ENCODE measurements at places on chromosomes 3 and 15.

DNA sequence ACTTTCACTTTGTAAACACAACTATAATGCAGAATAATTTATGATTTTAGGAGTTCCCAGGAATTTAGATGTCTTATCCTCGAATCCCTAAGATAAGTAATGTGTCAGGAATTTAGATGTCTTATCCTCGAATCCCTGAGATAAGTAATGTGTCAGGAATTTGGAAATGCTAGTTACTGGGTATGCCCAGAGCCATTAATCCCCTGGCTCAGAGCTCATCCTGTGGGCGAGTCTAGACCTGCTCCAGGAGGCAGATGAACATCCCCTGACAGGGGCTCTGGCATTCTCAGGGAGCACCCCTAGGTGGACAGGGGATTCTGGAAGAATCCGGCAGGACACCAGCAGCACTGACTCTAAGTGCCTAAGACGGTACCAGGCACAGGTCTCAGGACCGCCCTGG lies 163.3 kb downstream of the ARRDC4 start:
- no peak for DNase-seq

- DNase-seq = no peak
Observed at GRCh38 chr3:9777694-9778021, 7.9 kb upstream of the CAMK1 start.

GRCh38 chr3:191987831-191988350 lies 526.9 kb downstream of the PYDC2 start:
- DNase-seq = no peak

- DNase-seq = no peak
Observed at GRCh38 chr3:159950156-159950898, 38.3 kb upstream of the IL12A start.

- DNase-seq = no peak
Observed at GRCh38 chr15:82805994-82806406, at the start of gene FSD2. TSS of gene FSD2 (minus strand) at chr15:82806069. CDS start at chr15:82787390, 18,679 bp downstream.

GRCh38 chr15:25795712-25796111 lies 67.4 kb downstream of the ATP10A start:
- no peak for DNase-seq

DNA sequence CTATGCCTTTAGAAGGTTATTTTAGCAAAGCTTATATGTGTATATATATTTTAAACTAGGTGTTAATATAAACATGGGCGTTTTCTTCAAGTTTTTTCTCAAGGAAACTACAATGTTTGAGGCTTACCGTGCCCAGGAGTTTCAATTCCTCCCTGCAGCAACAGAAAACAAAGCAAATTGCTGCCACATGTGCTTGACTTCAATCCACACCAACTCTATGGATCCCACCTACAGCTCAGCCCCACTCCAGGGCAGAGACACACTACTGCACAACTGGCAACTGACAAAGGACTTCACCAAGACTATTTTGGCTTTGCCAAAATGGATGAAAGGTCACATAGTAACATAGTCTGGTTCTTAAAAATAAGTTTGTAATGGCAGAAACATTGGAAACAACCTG lies 346.6 kb downstream of the ERC2 start:
- DNase-seq = no peak

- no peak for DNase-seq
Observed at GRCh38 chr3:20310629-20311028, 124.6 kb upstream of the SGO1 start.

- DNase-seq = no peak
Observed at GRCh38 chr3:180421221-180421620, 180.7 kb upstream of the TTC14 start.

- DNase-seq = no peak
Observed at GRCh38 chr15:66570842-66571478, 5.2 kb upstream of the LCTL start.

DNA sequence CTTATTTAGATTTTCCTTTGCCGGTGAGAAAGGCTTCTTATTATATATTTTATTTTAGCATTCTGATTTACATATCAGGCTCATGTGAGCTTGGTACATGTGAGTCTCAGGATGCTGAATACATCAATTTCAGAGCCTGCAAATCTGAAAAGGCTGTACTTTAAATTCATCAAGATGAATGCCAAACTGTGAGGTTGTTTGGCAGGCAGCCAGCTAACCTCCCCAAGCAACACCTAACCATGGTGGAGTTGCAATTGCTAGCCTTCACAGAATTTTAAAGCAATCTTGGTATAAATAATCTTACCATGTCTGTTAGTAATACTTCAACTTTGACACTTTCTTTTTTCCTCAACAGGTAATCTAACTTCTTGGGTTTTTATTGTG lies 252.5 kb downstream of the CDIN1 start:
- no peak for DNase-seq

- peak; percentile 64 for DNase-seq
Observed at GRCh38 chr3:52055537-52056351, 627 bp downstream of the DUSP7 start.

- no peak for DNase-seq
Observed at GRCh38 chr15:40999190-40999589, 45.9 kb downstream of the CHAC1 start.

DNA sequence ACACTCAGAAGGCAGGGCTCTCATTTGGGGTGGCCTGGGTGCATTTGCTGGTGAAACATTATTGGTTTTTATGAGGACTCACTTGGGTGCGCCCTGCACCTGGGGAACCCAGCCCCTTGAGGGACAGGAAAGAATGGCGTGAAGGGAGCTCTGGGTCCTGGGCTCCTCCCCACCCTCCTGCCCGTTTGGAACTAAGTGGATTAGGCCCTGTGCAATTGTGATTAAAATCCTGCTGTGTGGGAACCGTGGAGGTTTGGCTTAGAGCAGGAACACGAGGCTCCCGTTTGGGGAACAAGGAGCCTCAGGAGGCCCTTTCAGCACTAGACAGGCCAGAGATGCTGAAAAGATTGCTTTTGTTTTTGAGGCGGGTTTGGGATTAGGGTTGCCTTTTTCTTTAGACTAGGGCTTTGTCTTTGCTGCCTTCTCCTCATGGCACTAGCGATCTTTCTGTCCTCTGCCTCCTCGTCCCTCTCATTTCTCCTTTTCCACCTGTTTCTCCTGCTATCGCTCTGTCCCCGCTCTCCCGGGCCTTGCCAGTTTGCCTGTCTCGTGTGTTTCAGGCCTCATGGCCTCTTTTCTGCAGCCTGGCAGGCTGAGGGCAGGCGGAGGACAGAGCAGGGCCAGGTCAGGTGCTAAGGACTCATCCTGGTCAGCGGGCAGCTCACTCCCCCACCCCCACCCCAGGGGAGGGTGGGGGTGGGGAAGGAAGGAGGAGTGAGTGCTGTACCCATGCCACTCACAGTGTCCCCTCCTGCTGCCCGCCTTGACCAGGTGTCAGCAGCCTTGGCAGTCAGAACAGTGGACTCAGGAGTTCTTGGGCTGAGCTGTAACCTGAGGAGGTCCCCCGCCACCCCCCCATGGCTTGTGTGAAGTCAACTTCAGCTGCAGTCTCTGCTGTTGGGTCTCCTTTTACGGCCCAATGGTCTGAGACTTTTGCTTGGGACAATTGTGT lies 8.6 kb downstream of the MAPKAPK3 start:
- no peak for DNase-seq

- no peak for DNase-seq
Observed at GRCh38 chr3:31405515-31405914, 127.2 kb upstream of the STT3B start.

- DNase-seq = no peak
Observed at GRCh38 chr3:113844622-113845222, 6.1 kb downstream of the GRAMD1C start.

GRCh38 chr3:149371001-149371722 lies 6.3 kb downstream of the TM4SF1 start:
- DNase-seq = peak; percentile 15

GRCh38 chr3:14810070-14810791 lies 8.5 kb upstream of the FGD5 start:
- peak; percentile 70 for DNase-seq

DNA sequence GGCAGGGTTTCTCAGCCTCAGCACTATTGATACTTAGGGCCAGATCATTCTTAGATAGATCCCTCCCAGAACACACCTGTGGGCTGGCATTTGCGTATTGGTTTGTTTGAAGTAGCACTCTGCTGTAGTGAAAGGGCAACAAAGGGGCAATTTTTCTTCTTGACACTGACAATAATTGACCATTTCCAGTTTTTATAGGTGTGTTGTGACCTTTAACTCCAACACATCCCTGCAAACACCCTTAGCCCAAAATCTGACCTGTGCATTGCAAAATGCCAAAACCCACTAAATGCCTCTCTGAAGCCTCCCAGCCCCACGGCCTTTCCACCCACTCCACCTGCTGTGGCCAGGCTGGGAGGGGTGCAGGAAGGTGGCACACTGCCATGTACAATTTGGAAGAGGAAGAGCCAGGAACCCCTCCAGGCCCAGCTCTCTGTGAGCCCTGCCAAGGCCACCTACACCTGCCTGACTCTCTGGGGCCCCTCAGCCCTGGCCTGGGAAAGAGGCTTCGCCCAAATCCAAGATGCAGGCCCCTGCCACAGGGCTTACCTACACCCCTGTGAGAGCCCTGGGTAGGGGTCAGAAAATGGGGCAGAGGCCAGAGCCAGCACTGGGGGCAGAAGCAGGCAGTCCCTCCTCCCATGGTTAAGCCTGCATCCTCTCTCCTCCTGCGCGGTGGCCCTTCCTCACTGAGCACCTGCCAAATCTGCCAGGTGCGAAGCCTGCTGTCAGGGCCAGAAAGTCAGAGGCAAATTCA lies 9.6 kb upstream of the CYP11A1 start:
- no peak for DNase-seq

GRCh38 chr3:197685546-197685945 lies 51.2 kb downstream of the RUBCN start:
- no peak for DNase-seq

GRCh38 chr3:51845129-51845528 lies 16.3 kb upstream of the IQCF2 start:
- DNase-seq = no peak

GRCh38 chr15:71707230-71708050 lies 102.9 kb upstream of the NR2E3 start:
- DNase-seq = no peak

GRCh38 chr3:150699068-150699639 lies 4.6 kb downstream of the ERICH6 start:
- no peak for DNase-seq

GRCh38 chr3:69915726-69916125 lies 83.8 kb upstream of the SAMMSON start:
- DNase-seq = no peak

GRCh38 chr3:170330366-170330765 lies 27.1 kb upstream of the SKIL start:
- no peak for DNase-seq
